Right hindlimb (tissue), 1 donor: ENCODE measurements at places on chromosomes 13 and 19.

GRCh38 chr19:13441810-13442512 lies 64.3 kb downstream of the CACNA1A start:
- DNase-seq: peak; percentile 51

GRCh38 chr19:53664760-53665159 lies 33.0 kb downstream of the DPRX start:
- no peak for DNase-seq

DNA sequence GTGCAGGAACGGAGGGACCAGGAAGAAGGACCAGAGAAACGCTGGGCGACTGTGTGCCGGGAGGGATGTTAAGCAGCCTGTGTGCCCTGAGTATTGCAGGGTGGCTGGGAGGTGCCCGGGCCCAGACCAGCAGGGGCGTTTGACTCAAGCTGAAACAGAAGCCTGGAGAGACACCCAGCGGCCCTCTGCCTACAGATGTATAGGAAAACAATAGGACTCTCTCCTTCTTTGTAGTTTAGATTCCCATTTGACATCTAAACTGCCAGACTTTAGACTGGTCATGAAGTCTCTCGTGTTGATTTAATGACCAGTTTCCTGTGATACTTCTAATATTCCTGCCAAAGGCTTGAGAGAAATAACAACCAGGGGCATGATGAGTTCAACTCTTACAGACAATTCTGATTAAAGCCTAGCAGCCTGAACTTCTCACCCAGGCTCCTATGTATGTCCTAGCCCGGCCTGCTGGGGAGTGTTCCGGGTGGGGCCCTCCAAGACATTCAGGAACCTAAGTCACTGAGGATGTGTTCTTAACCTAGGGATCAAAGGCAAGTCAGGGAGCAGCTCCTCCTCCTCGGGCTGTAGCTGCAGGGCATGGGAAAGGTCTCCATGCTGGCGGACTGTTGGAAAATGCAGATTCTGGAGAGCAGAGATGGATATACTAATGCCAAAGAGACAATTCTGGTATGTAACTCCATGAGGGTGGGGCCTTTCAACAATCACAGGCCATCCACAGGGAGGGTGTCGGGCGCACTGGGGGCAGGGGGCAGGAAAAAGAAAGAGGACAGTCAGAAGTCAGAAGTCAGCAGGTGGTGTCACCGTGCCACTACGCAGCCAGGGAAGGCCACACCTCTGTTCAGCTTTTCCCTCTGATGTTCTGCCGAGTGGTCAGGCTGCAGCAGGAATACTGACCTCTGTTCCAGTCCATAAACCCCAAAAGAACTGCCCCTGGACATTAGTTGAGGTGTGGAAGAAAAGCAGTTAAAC lies 131.8 kb downstream of the STARD13 start:
- peak; percentile 43 for DNase-seq

- no peak for DNase-seq
These were observed 310.9 kb downstream of the TDRD3 start for GRCh38 chr13:60707878-60708277.

DNA sequence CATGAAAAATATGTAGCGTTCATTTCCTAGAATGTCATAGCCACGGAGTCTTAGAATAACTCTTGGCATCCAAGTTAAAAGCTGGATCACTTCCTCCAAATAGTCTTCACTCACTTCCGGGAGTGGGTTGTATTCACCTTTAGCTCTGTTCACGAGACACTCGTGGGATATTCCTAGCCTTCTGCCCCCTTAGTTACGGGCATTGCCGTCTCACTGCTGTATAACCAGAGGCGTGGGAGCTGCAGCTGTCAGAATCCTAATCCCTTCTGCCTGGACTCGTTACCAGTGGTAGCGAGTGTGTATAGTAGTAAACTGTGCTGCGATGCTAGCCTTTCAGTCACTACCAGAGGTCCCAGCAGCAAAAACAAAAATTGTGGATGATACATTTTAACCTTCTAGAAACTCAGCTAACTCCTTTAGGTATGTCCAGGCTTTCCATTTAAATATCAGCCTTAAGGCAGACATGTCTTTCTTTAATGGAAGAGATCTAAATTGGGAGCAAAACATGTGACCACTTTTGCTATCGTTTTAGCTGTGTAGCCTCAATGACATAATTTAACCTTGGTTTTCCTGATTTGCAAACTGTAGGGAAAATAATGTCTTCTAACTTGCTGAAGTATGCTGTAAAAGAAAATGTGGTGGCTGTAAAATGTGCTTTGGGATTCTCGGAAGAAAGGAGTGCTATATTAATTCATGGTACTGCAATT lies 34.1 kb downstream of the ERCC5 start:
- DNase-seq: peak; percentile 52

GRCh38 chr19:12711187-12711586 lies 12.5 kb downstream of the TNPO2 start:
- no peak for DNase-seq

GRCh38 chr13:113190181-113190580 lies 18.3 kb downstream of the PCID2 start:
- DNase-seq: no peak

DNA sequence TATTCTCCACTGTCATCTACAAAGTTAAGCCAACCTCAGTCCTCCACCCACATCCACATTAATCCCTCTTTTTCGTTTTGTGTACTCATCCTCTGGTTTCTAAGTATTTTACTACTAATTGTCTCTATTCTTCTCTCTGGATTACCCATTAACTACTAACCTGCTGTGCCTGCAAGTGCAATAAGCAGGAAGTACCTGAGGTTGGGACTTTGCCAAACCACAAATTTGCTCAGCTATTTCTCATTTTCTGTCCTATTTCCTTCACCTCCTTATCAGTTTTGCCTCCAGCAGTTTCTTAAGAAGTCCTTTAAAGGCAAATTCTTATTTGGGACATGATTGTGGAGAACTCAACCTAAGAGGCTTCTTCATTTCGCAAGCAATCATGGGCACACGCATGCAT lies 1708.9 kb downstream of the SLITRK5 start:
- no peak for DNase-seq

GRCh38 chr19:54074851-54075250 lies 6.3 kb downstream of the TARM1 start:
- DNase-seq: no peak

DNA sequence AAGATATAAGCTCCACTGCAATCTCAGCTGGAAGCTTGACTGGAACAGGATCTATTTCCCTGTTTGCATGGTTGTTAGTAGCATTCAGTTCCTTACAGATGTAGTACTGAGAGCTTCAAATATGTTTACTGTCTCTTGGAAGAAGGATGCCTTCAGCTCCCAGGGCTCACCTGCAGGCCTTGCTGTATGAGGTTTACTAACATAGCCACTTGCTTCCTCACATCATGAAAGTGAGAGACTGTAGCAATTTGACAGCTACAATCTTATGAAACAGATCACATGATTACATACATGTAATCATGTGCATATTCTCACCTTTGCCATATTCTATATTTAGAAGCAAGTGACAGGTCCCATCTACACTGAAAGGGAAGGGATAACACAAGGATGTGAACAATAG lies 458.1 kb upstream of the PCDH20 start:
- DNase-seq: no peak

DNA sequence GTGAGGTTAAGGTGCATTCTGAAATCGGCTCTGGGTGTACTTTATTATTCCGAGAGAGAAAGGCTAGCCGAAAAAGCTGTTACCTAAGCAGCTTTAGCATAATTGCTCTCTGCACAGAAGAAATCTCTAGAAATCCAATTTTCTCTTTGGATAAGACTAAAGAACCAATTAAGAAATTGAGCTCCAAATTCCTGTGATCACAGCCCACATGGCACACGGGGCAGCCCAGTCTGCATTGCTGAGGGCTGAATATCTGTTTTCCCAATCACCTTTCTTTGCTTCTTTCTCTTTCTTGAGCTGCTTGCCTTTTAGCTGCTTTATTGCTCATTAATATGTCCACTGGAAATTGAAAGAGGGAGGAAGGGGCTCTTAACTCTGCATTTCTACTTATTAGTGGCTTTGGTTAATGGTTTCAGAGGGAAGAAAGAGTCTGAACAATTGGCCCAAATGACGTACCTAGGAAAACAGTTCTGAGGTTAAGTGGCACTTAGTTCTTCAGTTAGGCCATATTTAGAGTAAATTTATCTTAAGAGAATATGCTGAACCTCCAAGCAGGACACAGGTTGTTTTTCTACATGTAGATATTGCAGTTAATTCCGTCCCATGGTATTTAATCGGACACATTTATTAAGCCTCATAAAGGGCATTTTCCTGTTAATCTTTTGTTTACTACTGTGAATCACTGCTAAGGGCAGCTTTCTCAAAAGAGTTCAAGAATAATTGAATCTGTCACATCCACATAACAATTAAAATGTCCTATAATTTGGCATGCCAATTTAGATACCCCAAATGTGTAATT lies 265.7 kb downstream of the ABCC4 start:
- DNase-seq: no peak

DNA sequence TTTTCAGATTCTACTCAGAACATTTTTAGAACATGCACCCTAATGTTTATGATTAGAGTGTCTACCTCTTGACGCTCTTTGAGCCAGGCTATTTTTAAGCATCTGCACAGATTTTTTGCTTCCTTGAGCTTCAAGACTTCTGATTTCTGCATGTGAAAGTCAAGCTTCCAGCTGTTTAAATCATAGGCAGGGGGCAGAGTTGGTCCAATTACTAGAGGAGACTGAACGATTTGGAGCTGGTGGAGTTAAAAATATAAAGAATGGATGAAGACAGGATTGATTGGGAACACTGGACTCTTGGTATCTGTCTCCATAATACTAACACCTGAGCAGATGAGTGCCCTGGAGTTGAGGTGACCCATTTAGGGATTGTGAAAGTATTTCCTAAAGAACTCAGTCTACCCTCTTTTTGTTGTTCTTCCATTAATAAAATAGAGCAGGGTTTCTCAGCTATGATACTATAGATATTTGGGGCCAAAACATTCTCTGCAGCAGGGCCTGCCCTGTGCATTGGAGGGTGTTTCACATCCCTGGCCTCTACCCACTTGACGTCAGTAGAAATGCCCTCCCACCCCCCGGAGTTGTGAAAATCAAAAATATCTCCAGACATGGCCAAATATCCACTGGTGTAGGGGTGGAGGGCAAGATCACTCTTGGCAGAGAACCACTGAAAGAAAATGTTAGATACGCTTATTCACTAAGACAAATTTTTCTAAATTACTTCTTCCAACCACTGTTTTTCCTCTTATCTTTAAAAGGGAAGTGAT lies 160.1 kb downstream of the COG6 start:
- DNase-seq: no peak

- DNase-seq: no peak
These were observed 331.1 kb downstream of the ITGBL1 start for GRCh38 chr13:101783554-101783953.

DNA sequence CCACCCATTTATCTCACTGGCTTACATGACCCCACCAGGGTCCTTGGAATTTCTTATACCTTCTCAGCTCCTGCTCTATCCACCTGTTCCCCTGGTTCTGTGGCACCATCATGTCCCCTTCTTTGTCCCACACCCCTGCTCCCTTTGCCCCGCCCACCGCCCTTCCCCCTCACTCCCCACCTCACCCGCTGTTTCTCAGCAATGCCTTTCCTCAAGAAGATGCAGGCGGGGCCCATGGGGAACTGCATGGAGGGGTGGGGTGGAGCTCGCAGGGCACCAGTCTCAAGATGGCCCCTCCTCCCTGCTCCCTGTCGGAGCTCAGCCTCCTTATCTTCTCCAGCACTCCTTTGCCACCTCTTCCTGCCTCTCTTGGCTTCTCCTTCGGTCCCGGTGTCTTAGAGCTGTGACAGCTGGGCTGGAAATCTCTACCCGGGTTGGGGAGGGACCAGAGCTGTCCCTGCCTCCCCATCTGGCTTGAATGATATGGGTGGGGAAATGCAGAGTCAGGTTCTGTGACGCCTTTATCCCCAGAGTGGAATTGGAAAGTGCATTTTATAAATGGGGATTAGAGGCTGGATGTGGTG lies at the start of gene CABP5:
Gene CABP5 (minus strand): TSS at position 405 of the 584 bp plus-strand sequence. CDS start 157 bp downstream, at position 248.
- DNase-seq: no peak

GRCh38 chr19:49700563-49700962 lies 9.6 kb downstream of the CPT1C start:
- DNase-seq: no peak

GRCh38 chr13:54248306-54248705 lies 1219.7 kb downstream of the OLFM4 start:
- no peak for DNase-seq

DNA sequence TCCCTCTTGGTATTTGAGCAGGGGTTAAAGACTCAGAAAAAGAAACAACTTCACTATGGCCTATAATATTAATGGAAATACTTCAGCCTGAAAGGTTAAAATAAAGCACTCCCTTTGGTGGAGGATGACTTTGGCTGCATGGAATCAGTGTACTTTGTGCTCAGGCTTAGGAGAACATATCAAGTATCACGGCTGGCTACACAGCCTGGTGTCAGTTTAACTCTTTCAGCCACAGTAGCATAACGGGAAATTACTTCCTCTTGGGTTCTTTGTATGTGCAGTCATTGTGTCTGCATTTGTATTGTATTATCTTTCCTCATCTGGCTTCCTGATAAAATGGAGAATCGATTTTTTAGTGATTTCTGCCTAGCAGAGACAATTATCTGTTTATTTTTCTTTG lies 239.0 kb downstream of the GGACT start:
- DNase-seq: no peak

- no peak for DNase-seq
These were observed 13.1 kb upstream of the GTF3A start for GRCh38 chr13:27411341-27411740.

DNA sequence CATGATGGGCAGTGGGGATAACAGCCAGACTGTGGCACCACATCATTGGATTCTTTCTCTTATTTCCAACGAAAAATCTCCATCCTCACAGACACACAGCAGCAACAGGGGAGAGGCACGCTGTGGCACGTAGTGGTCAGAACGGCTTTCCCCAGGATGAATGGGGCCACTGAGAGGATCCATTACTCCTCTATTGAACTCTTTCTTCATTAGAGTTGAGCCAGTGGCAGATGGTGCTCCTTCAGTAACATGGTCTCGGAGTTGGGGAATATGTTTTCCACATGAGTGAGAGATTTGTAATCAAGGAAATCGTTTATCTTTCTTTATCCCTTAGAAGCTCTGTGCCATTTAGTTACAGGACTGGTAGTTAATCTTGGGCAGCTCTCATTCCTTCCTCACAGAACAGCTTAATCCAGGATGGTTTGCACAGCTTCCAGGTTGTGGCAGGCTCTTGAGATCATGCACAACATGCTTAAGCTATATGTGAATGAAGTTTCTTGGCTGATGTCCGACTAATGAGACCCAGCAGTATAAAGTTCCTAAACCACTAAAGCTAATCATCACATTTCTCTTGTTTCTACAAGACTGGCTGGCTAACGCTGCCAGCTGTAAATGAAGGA lies 180.5 kb upstream of the SLC10A2 start:
- no peak for DNase-seq

- DNase-seq: no peak
These were observed 37.3 kb downstream of the CILP2 start for GRCh38 chr19:19575411-19575810.

GRCh38 chr19:53600217-53600616 lies 31.6 kb upstream of the DPRX start:
- DNase-seq: no peak

- DNase-seq: no peak
These were observed 831.6 kb downstream of the EFNB2 start for GRCh38 chr13:105703843-105704242.
